ENCODE measurements at places on chromosomes 4 and X.

- no peak for DNase-seq
These were observed 18.0 kb downstream of the BST1 start for GRCh38 chr4:15720851-15721250.

DNA sequence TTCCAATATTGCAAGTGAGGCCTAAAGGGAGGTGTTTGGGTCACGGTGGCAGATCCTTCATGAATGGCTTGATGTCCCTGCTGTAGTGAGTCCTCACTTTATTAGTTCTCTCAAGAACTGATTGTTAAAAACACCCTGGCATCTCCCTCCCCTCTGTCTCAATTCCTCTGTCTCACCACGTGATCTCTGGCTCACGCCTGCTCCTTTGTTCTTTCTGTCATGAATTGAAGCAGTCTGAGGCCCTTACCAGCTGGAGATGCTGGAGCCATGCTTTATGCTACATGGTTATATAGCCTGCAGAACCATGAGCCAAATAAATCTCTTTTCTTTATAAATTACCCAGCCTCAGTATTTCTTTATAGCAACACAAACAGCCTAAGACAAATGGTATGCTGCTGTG lies 980.7 kb upstream of the GRIA3 start:
- DNase-seq, result no peak

GRCh38 chr4:87884976-87885549 lies 52.3 kb downstream of the MEPE start:
- peak; percentile 14 for DNase-seq

GRCh38 chrX:133689997-133690599 lies 274.8 kb upstream of the GPC4 start:
- DNase-seq, result no peak

DNA sequence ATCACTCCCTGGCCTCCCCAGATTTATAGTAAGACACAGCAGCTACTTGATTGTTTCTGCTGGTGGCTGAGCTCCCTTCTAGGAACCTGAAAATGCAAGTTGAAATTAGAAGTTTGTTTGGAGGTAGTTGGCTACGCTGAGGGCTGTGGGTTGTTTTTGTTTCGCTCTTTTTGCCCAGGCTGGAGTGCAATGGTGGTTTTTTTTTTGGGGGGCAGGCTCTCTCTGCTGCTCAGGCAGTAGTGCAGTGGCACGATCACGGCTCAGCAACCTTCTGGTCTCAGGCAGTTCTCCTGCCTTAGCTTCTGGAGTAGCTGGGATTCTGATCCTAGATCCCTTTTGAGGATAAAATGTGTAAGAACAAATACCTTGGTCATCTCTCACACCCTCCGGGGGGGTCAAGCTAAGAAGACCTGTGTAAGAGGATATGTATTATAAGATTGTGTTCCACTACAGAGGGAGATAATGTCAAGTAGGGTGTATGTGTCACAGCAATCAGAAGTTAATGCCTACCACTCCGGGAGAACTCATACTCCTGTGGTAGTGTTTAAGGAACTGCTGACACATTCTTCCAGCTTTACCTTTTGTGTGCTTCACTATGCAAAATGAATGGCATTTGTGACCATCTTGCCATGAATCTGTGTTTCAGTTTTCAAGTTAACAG lies 9.7 kb downstream of the JADE1 start:
- DNase-seq, result no peak

- no peak for DNase-seq
These were observed 1964.2 kb downstream of the ARAP2 start for GRCh38 chr4:34280131-34280530.

DNA sequence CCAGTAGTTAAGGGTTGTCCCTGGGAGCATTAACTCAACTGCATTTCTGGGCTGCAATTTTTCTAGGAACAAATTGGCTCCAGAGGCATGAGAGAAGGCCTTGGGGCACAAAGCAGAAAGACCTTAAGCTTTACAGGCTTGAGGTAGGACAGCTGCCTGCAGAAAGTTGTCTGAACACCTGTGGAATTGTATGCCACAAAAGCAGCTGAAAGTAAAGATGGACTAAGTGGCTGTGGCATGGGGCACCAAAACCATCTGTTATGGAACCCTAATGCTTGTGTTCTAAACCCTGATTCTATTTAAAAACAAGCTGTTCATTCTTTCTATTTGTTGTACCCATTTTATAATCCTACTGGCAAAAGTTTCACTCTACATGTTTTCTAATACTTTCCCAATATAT lies 515.2 kb downstream of the GLUD2 start:
- DNase-seq, result no peak

DNA sequence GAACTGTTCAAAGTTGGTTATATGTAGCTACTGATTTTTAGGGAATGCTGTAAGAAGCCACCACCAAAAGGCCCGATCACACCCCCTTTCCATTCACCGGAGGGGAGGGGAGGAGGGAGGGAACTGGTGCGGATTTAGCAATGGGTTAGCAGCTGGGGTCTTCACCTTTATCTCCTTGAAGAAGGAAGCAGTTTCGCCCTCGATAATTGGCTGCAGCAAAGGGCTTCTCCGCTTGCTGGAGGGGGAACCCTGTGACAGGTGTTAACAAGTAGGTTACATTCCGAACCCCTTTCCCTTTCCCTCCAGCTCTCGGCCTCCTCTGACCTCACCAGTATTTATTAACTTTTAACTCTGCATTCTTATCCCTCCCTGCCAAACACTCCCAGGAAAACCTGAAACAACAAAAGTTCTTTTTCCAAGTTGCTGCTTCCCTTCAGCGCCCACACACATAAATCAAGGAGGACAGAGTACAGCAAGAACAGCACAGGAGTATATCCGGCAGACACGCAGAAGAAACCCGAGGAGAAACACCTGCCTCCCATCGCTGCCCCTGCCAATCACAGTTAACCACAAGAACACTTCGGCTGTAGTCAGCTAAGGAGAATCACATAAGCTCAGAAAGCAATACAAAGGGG lies 39.8 kb upstream of the NAP1L5 start:
- no peak for DNase-seq
